ENCODE measurements at places on chromosomes 6 and 20.
A peak's percentile ranks its signal among the peaks of the same experiment; 100 is the strongest.

GRCh38 chr6:169251371-169251802 is 2.3 kb downstream of the THBS2 start:
- no peak for DNase-seq

- DNase-seq = no peak
Measured at GRCh38 chr6:69936674-69937363, 70.5 kb downstream of the COL19A1 start.

GRCh38 chr6:89087881-89088280 is 7.3 kb downstream of the PNRC1 start:
- DNase-seq = no peak

DNA sequence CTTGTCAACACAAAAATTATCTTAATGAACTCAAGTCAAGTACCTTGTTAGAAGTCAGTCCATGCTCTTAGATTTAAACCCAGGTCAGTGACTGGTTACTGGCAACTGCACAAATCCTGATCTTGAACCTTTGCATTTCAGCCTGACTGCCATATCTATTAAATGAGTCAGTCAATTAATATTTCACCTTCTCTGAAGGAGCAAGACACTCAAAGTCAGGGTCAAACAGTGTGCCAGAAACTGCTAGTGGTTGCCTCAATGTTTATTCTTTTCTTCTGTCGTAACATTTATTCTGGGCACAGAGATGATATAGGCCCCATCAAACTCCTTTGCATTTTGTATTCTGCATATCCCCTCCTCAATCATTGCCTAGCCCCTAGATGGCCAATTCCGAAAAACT is 193.9 kb upstream of the MOCS1 start:
- no peak for DNase-seq

DNA sequence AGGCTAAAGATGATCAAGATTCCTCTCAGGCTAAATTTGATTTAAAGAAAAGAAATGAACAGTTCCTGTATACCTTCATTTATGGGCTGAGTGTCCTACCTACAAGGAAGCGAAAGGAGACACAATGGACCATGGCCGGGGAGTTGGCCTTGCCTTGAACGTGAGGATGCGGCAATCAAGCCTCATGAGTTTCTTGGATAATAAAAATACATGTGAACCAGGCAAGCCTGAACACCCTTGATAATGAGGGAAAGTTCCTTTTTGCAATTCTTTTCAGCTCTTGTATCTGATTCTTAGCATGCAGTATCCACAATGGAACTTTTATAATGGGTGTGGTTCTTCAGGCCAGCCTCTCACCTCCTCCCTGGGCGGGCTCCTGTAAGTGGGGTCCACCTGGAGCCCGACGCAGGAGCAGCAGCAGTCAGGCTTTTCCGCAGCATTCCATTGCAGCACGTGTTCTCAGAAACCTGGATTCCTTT is 83.8 kb downstream of the RNASET2 start:
- DNase-seq = no peak

- no peak for DNase-seq
Measured at GRCh38 chr20:43833511-43834395, 80.9 kb upstream of the TOX2 start.

DNA sequence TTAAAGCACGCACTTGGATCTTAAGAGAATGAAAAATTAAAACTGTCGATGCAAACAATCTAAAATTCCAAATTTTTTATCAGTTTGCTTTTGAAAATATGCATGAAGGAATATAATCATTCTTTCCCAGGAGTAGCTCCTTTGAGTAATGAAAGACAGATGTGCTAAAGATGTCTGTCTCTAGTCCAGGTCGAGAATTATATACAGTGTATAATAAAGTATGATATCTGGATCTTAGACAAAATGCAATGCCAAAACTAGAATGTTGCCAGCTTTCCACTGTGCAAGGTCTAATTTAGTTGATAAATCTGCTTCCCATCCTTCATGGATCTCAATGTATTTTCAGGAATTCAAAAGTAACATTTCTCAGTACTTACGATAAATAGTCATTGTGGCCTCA is 65.1 kb upstream of the ADGRG6 start:
- no peak for DNase-seq

DNA sequence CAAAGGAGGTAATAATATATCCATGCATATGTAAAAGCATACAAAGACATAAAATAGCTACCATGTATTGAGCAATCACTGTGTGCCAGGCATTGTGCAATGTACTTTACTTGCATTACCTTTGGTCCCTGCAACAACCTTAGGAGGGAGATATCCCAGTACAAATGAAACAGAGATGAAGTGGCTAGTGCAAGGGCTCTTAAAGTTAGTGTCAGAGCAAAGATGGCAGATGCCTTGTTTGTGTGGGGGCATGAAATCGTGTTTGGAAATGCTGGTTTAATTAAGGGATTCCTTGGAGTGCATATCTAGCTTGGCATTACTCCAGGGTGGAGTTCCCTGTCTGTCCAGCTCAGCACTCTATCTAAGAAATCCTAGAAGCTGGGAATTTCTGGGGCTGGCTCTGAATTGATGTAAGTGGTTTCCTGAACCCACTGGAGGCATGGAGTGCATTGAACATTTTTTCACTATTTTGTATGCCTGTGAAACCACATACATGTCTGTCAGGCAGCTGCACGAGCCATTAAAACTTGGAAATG is 9.8 kb downstream of the PAQR8 start:
- no peak for DNase-seq

GRCh38 chr6:111280445-111280955 is 193.2 kb downstream of the SLC16A10 start:
- no peak for DNase-seq

DNA sequence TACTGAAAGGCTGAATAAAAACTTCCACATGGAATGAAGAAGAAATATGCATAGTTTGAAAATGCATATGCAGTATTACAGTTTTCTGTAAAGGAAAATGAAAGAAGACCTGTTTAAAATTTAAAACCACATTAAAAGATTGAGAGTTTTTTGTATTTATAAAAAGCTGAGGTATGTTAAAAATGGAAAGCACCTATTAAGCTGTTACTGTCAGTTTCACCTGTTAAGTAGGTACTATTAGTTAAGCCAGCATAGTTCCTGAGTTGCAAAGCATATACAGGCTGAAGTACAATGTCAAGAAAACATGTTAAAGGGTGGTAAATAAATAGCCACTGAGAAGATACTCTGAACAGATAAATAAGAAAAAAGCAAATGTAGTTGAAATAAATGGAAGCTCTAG is 69.9 kb downstream of the ATXN1 start:
- DNase-seq = no peak

DNA sequence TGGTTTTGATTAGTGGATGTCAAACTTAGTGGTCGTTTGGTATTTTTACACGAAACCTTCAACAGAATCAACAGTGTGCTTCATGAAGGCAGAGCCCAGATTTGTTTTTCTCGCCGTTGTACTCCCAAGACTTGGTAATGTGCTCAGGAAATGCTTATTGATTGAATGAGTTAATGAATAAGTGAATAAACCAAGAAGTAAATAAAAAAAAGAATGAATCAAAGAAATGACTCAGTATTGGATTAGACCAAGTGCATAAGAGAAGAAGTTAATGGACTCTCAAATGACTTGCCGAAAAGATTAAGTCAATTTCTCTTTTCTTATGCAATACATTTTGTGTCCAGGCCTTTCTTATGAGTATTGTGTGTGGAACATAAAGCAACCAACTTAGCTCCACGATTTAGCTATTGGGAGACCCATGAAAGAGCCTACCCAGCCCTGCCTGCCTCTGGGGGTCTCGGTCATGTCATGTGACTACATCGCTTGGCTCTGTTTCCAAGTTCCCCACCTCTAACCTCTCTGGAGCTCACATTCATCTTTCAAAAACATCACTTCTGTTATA is 10.6 kb upstream of the FUCA2 start:
- no peak for DNase-seq

GRCh38 chr6:101296169-101296960 is 97.1 kb upstream of the GRIK2 start:
- no peak for DNase-seq

DNA sequence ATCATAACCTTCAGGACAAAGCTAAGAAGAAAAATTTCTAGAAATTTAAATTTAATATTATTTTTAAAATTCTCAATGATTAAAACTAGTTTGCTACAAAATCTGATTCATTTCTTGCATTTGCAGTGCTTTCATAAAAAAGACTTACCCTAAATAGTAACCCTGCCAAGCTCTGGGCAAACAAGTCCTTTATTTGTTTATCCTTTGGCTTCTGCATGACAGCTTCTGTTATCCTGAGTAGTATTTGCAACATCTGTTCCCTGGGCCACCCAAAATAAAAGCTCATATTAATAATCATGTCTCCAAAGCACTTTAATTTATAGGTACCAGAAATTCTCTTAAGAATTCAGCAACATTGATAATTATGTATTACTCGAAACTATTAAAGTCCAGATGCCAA is 101.3 kb downstream of the RALGAPA2 start:
- no peak for DNase-seq

DNA sequence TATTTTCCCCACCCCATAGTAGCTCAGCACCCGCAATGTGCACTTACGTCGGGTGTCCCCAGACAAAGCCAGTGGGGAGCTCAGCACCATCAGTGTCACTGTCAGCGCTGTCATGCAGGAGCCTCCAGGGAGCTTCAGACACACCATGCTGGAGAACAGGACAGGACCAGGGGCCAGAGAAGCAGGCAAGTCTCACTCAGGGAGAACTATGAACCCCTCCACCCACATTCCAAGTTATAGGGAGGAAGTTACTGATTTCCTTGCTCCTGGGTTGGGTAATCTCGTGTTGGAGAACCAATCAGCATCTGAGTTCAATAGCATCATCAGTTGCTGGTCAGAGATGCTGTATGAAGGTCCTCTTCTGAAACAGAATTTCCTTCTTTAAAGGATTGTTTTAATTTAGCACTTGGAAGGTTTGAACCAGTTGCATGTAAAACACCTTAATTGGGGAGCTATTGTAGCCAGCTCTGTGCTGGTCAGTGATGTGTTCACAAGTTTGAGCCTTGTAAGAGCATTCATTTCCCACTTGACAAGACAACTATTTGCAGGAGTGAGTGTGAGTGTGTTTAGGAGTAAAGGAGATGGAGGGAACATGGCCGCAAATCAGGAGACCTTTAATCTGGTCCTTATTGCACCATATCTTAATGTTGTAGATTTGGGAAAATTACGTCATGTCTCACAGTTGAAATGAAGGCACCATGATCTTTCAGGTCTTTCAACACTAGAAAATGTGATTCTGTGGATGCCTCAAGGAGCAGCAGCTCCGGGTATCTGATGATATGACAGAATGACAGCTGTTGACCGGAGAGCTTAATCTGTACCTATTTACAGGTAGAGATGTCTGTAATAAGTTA is at the start of gene HLA-DRB1:
HLA-DRB1 (minus strand) TSS at position 253 of the 854 bp plus-strand sequence; CDS start at position 147, 106 bp downstream.
- DNase-seq = peak; percentile 1

DNA sequence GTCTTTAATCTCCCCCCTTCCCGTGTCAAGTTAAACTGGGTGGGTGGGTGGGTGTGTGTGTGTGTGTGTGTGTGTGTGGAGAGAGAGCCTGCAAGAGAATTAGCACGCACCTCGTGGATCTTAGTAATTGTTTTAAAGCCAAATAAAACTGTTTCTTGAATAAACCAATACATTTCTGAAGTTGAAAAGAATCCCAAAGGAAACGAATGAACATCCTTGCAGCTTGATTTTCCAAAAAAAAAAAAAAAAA is 381 bp upstream of the BICRAL start:
- no peak for DNase-seq

DNA sequence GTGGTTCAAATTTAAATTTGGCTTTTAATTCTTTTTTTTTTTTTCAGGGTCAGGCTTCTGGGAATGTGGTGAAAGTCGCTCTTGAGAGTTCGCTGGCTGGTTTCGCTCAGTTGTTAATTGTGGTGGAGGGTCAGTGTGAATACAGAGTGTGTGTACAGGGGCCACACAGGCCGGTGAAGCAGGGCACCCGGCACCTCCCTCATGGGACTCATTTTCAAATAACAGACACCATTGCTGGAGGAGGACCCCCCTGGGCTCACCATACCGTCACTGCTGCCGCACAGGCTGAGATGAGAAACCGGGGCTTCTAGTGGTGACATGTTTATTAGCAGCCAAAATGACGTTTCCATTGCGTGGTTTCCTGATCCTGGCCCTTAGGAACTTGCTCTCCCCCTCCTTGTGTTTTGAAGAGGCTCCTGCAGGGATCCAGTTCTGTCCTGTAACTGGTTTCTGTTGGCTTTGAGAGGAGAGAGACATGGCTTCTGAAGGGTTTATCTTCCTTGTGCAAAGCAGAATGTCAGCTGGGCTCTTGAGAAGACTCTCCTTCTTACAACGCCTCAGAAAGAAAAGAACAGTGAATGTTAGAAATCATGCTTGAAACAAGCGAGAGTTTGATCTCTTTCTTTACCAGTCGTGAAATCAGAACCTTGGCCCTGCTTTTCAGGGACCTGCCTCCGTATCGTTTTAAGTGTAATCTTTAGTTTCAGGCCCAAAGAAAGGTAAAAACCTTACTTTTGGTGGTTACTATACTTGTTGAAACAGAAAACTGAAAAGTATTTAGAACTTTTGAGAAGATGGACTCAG is 37.8 kb downstream of the DUSP22 start:
- no peak for DNase-seq

DNA sequence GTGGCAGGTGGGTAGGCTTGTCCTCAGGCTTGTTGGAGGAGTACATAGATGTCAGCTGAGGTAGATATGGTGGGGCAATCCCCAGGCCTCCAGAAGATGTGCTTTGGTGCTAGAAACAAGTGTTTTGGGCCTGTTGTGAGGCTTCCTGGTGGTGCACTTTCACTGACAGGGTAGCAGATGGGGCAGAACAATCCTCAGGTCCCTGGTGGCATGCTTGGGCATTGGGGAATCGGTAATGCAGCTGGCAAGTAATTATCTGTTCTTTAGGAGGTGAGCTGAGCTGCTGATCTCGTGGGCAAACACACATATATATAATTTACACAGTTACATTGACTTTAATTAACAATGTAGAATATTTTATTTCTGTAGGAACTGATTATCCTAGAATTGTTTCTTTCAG is 458.7 kb downstream of the BMP2 start:
- no peak for DNase-seq

- peak; percentile 44 for DNase-seq
Measured at GRCh38 chr6:27890445-27891319, 21.5 kb downstream of the OR2B2 start.

GRCh38 chr6:71335544-71335943 is 46.9 kb downstream of the OGFRL1 start:
- no peak for DNase-seq

GRCh38 chr6:5486214-5486613 is 224.9 kb downstream of the FARS2 start:
- no peak for DNase-seq

GRCh38 chr6:123888771-123889513 is 85.3 kb downstream of the NKAIN2 start:
- DNase-seq = no peak

DNA sequence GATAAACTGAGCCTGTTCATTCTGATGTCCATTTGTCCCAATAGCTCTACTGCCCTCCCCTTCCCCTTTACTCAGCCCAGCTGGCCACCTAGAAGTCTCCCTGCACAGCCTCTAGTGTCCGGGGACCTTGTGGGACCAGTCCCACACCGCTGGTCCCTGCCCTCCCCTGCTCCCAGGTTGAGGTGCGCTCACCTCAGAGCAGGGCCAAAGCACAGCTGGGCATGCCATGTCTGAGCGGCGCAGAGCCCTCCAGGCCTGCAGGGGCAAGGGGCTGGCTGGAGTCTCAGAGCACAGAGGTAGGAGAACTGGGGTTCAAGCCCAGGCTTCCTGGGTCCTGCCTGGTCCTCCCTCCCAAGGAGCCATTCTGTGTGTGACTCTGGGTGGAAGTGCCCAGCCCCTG is 24.7 kb upstream of the FANCE start:
- no peak for DNase-seq
